ENCODE measurements at places on chromosomes 4 and X.

DNA sequence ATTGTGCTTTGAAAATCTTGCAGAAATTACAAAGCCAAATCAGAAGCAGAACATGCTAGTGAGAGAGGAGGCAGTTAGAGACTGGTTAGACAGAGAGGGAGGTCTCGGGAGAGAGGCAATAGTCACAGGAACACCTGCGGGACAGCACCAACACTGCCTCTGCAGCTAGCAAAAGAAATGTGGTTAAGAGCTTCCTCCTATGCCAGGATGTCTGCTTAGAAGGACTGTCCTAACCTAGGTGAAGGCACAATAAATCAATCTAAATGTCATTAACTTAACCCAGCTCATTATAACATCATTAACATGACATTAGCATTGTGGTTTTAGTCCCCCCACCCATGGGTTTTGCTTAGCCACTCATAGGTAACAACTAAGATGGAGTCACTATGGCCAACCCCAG lies 726.7 kb downstream of the PCDH18 start:
- H3K27me3 ChIP-seq: no peaks in the 10 kb centered on the region
- no peaks in the 10 kb centered on the region for H3K36me3 ChIP-seq
- H3K4me3 ChIP-seq: no peak overlapping the region
- H3K27ac ChIP-seq: no peak overlapping the region
- H3K4me1 ChIP-seq: no peaks in the 10 kb centered on the region
- no peak for DNase-seq

DNA sequence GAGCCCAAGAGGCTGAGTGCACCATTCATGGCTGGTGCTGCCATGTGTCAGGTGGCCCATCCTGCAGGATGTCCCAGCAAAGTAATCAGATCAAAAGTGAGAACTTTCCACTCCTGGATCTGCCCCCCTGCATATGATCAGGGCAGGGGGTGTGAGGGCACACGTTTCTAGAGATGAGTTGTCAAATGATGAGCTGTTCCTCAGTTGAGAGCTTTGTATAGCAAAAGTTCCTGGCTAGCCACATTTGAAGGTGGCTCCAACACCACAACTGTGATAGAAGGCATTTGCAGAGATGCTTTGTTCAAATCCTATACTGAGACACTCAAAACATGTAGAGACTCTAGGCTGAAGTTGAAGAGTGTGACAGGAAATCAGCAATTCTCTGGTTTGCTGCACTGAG lies 501.8 kb downstream of the BCOR start:
- H3K27me3 ChIP-seq: no peaks in the 10 kb centered on the region
- no peaks in the 10 kb centered on the region for H3K36me3 ChIP-seq
- DNase-seq: no peak
- no peaks in the 10 kb centered on the region for H3K4me1 ChIP-seq
- H3K4me3 ChIP-seq: no peak overlapping the region
- no peak overlapping the region for H3K27ac ChIP-seq

GRCh38 chrX:13597874-13598273 lies 28.5 kb downstream of the EGFL6 start:
- no peak overlapping the region for H3K4me3 ChIP-seq
- no peak for DNase-seq
- no peaks in the 10 kb centered on the region for H3K36me3 ChIP-seq
- H3K4me1 ChIP-seq: no peaks in the 10 kb centered on the region
- H3K27me3 ChIP-seq: no peaks in the 10 kb centered on the region

DNA sequence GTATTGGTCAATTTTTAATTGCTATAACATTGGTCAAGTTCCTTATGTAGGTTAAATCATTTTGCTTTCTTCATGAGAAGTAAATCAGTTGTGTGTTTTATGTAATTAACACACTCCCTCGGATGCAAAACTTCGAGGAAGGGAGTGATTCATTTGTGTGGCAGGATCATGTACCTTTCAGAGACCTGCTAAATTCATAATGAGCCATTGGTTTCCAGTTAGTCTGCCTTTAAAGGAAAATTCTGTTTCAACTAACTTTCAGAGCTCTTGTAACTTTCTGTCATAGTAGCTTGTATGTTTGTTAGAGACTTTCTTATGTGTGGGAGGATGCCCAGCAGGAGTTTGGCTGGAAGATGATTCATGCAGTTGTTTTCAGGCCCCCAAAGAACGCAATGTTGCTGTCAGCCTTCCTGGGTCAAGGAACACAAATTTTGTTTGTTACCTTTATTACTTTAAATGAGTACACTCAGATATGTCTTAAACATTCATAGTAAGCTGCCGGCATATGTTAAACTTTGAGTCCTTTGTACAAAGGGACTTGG lies 72.1 kb downstream of the GPR101 start:
- no peaks in the 10 kb centered on the region for H3K36me3 ChIP-seq
- DNase-seq: no peak
- no peak overlapping the region for H3K27ac ChIP-seq
- H3K4me1 ChIP-seq: no peaks in the 10 kb centered on the region
- no peak overlapping the region for H3K4me3 ChIP-seq

DNA sequence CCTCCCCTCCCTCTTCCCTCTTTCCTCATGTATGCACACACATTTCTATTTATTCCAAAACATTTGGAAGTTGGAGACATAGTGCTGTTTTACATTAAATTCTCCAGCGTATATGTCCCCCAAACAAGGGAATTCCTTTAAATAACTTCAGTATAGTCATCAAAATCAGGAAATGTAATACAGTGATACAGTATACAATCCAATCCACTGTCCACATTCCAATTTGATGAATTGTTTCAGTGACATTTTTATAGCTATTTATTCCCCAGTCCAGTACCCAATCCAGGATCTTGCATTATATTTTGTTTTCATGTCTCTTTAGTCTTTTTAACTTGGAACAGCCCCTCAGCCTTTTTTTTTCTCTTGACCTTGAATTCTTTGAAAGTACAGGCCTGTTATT lies 233.0 kb downstream of the DKK2 start:
- H3K27ac ChIP-seq: no peak overlapping the region
- no peaks in the 10 kb centered on the region for H3K36me3 ChIP-seq
- DNase-seq: no peak
- peaks cover 16% of the 10 kb centered on the region for H3K27me3 ChIP-seq
- no peak overlapping the region for H3K4me3 ChIP-seq
- H3K4me1 ChIP-seq: no peaks in the 10 kb centered on the region
